ENCODE measurements at places on chromosomes 16 and 17. TPM values are rescaled to one million over a fixed set of nuclear protein-coding genes. Genes with fewer than 3 reads are reported as not detected.

- no peak for DNase-seq
These were observed 188.3 kb downstream of the IRX3 start for GRCh38 chr16:54098247-54098646.

- no peak for DNase-seq
These were observed 2.5 kb upstream of the MT1X start for GRCh38 chr16:56679818-56680217.

The KREMEN2 gene
- not detected for total RNA-seq

DNA sequence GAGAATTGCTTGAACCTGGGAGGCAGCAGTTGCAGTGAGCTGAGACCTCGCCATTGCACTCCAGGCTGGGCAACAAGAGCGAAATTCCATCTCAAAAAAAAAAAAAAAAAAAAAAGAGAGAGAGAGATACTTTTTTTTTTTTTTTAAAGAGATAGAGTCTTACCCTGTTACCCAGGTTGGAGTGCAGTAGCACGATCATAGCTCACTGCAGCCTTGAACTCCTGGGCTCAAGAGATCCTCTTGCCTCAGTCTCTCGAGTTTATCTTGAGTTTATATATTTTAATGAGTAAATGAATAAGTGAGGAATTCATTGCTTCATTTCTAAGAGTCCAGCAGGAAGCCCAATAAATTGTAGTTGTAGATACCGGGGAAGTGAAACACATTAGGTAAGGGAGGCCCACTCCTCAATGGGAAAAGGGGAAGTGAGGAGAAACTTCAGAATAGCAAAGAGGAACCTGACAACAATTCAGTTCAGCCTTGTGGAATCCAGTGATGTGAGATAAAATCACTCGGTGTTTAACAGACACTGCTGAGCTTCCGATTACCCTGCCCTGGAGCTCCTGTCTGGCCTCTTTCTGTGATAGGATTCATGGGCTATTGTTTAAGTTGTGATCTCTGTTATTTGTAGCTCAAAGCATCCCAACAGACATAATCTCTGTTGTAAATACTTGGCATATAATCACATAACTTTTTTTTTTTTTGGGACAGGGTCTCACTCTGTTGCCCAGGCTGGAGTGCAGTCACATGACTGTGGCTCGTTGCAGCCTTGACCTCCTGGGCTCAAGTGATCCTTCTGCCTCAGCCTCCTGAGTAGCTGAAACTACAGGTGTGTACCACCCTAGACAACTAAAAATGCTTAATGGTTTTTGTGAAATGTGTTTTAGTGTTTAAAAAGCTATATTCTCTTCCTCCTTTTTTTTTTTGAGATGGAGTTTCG is 15.8 kb upstream of the ITGAM start:
- no peak for DNase-seq

Measured in frontal cortex (tissue), 4 donors.